Breast epithelium (tissue), 4 donors: ENCODE measurements at places on chromosomes 6 and 20. TPM values are rescaled to one million over a fixed set of nuclear protein-coding genes. Genes with fewer than 3 reads are reported as not detected.

DNA sequence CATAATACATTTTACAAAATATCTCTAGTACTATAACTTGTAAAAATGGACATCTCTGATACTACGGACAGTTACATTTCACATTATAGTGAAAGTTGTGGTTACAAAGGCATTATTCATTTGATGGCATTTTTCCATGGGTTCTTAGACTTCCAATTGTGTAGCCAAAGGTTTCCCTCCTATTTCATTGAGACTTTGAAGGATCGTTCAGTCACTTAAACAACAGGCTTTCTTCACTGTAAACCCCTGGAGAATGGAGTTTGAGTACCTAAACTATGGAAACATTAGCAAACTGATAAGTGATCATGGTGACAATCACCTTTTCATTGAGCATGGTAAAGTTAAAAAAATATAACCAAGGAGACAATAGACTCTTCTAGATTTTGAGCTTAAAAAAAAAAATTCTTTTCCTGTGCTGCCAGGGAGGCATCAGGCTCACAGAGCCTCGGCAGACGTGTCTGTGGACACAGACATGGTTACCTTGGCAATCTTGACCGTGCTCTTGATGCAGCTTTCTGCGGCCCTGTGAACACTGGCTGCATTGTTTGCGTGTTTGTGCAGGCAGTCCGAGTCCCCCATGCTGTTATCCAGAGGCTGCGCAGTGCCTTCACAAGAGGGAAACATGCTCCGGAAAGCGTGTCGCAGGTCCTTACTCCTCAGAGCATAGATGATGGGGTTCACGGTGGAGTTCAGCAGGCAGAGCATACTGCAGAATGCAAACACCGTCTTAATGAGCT is 22.6 kb downstream of the CNR1 start:
- no peak for DNase-seq

- no peak for DNase-seq
Measured at GRCh38 chr6:47343600-47343999, 33.9 kb upstream of the TNFRSF21 start.

The MRAP2 gene
- 0.33 TPM for total RNA-seq

DNA sequence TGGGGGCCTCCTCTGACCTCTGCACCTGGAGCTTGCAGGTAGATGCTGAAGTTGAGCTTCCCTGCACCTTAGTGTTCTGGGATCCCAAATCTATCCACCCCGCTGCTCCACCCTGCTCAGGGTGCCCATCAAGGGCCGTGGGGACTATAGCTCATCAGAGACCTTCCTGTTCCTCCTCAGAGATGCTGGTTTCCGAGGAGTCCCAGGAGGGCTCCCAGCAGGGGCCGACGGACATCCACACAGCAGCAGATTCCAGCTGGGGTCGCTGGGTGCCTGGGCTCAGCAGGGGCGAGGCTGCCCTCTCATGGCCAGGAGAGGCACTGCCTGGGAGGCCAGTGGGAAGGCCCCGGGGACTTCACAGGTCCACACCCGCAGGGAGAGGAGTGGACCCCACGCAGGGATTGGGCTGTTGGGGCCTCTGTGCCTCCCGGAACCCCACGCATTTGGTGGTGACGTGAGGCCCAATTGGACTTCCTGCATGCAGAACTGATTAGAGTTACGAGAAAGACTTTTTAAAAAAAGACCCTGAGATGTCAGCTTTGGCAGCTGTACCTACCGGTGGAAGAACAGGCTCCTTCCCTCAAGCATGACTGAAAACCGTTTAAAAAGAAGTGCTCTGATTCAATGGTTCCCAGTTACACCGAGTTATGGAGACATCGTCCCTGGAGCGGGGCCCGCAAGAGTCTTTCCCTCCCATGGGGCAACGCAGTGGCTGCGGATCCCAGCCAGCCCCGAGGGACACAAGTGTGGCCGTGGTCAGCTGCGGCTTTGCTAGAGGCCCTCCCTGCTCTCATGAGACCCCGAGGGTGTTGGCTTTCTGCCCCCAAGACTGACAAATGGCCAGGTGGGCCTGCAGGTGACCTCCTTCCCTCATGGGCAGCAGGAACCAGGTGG is 25.3 kb upstream of the SLCO4A1 start:
- DNase-seq = no peak

- no peak for DNase-seq
Measured at GRCh38 chr6:108655806-108656651, 95.3 kb downstream of the FOXO3 start.

- DNase-seq = no peak
Measured at GRCh38 chr6:108446629-108447150, 114.0 kb upstream of the FOXO3 start.

DNA sequence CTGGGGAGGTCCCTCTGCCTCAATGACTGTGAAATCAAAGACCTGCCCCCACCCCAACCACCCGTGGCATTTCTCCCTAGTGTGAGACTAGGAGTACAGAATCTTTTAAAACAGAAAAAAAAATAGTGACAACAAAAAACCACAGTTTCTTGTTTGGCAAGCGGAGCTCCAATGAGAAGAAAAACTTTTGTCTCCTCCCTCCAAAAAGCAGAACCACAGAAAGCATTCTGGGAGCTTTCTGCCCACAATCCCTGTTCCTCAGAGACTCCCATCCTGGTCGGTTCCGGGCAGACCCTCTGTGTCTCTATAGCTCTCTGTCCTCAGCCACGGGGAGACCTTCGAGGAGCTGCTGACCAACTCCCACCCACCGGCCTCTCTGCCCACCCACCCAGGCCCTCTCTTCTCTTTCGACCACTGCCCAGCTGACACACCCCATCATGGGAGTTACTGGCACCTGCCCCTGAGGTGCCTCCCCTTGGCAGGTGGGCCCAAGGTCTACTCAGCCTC is 4.9 kb downstream of the PREX1 start:
- DNase-seq = no peak

DNA sequence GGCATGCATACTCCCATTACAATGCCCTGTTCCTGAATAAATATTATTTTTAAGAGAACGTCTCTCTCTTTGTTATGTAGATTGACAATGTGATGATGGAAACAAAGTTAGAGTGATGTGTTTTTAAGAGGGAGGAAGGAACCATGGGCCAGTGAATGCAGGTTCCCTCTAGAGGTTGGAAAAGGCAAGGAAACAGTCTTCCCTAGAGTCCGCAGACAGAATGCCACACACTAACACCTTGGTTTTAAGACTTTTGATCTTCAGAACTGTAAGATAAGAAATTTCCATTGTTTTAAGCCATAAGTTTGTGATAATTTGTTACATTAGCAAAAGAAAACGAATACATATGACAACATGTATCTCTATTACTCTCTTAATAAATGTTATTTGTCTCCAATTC is 4.7 kb upstream of the CENPW start:
- no peak for DNase-seq

- DNase-seq = no peak
Measured at GRCh38 chr6:53598265-53598907, 53.5 kb upstream of the GCLC start.

GRCh38 chr6:116221911-116222310 is 32.0 kb downstream of the TSPYL4 start:
- no peak for DNase-seq

GRCh38 chr6:55014321-55015088 is 159.8 kb upstream of the HCRTR2 start:
- DNase-seq = no peak

DNA sequence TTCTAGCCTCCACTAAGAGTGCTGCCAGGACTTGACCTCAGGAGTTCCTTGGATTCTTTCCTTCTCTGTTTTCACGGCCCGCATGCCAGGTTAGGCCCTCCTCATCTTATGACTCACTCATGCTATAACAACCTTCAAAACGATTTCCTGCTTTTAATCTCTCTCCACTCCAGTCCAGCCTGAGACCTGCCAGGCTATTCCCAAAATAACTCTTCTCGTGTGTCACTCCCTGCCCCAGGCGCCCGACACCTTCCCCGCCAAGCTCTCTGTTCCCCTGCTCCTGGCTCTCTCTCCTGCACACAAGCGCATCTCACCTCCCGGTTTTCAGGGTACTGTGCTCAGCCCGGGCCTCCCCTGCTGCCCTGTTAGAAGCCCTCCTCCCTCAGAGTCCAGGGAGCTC is 64.1 kb upstream of the RPS6KA2 start:
- peak; percentile 23 for DNase-seq

The NKAPL gene
- total RNA-seq = 1.6 TPM

GRCh38 chr6:149627672-149628071 is 20.8 kb downstream of the KATNA1 start:
- DNase-seq = no peak

GRCh38 chr6:137024237-137024990 is 20.4 kb downstream of the IL20RA start:
- DNase-seq = no peak

GRCh38 chr20:1820138-1821079 is 74.8 kb upstream of the SIRPA start:
- no peak for DNase-seq

DNA sequence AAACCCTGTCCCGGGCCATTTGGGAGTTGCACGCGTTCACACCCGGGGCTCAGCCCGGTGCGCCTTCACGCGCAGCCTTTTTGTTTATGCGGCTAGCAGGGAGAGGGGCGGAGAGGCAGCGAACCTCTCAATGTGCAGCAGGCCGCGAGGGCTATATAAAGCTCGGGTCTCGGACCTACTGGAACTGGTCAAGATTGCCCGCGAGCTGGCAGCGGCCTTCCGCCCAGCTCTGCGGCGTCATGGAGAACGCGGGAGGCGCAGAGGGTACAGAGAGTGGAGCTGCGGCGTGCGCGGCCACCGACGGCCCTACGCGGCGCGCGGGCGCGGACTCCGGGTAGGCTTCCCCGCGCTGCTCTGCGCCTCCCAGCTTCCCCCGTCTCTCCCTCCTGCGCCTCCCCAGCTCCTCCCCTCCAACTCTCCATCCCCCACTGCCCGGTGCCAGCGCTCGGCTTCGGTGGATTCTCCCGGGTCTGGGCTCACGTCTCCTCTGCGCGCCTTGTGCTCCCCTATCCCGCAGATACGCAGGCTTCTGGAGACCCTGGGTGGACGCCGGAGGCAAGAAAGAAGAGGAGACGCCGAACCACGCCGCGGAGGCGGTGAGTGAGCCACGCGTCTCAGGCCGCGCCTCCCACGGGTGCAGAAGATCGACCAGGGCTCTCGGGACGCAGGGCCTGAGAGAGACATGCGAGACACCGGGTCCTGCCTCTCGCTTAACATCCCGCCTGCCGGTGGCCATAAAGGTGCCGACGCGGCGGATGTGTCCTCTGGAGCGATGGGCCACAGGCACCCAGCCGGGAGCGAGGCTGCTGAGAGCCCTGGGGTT is at the start of gene RIPPLY2:
TSS of gene RIPPLY2 (plus strand) at position 183 of the 823 bp plus-strand sequence. CDS start at position 240, 57 bp downstream.
- DNase-seq = no peak

DNA sequence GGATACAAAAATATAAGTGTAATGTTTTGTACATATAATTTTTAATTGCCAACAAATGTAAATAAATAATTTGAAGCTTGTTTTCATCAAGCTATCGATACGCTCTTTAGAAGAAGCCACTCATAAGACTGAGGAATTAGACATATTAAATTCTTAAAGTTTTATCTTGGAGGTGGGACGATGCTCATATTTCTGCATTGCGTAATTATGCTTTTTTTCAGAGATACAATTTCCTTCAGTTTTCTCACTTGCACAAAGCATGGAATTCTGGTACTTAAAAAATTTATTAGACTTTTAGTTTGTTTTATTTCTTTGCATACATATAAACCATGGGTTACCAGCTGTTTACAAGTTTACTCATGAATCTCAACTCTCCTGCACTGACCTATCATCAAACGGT is 980.0 kb downstream of the EYS start:
- no peak for DNase-seq

GRCh38 chr6:20400456-20401204 is 1.0 kb upstream of the E2F3 start:
- DNase-seq = no peak

DNA sequence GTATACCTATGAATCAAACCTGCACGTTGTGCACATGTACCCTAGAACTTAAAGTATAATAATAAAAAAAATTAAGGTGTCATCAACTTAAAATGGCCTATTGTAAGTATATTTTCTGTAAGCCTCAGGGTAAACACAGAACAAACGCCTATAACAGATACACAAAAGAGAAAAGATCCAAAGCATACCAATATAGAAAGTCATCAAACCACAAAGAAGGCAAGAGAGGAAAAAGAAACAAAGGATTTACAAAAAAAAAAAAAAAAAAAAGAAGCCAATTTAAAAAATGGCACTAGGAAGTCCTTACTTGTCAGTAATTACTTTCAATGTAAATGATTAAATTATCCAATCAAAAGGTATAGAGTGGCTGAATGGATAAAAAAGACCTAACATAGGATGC is 24.6 kb upstream of the ASF1A start:
- DNase-seq = no peak

DNA sequence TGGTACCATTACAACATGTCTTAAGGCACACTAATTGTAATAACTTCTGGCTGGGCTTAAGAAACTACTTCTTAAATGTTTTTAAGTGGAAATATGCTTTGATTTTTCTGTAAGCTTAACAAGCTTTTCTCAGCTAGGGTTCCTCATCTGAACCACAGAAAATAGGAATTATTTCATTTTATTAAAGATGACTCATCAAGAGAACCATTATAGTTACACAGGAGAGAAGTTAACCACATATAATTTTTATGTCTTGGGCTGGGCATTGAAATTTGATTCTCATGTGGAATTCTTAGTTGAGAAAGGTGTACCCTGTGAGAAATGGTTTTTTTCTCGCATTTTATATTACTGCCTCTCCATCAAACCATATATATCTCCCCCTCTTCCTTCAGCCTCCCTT is 75.1 kb downstream of the QKI start:
- DNase-seq = no peak

DNA sequence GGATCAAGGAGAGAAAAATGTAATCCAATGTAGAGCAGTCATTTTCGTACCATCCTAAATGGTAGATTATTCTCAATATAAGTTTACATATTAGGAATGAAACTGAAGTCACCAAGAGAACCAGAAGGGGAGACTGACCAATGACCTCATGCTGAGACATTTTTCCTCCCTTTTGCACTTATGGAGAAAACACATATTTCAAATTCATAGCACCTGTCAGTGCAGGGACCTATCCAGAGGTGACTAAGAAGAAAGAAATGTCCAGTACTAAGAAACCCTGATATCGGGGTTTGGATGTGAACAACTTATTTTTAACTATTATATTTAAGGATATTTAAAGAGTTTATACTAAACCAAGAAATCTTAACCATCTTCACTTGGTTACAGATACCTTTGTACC is 16.6 kb upstream of the LYRM2 start:
- DNase-seq = no peak

DNA sequence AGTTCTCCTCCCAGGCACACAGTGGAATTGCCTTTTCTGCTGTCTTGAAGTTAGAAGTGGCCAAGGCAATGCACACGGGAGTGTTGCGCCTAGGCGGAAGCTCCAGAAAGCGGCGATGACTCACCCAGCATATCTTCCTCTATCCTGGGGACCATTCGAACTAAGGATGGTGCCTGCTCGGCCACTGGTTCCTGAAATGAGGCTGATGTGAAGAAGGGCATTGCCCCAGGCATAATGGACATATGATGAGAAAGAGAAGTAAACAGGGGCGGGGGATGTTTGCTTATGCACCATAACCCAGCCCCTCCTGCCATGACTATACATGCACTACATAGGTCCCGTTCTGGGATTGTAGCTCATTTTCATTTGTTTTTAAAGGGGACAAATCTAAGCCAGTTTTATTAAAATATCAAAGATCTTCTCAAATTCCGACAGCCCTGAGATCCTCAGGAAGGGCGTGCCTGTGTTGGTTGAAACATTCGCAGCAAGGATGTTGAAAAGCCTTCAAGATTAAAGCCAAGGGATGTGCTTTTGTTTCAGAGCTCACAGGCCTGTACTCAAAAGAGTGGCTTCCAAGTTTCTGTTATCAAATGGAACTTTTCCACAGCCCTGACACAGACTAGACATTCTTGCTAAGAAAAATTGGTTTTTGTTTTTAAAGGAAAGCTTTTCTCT is 218.5 kb downstream of the LY86 start:
- DNase-seq = no peak
